ENCODE measurements at places on chromosomes 5 and 9.
A peak's percentile ranks its signal among the peaks of the same experiment; 100 is the strongest.

- no peak overlapping the region for H3K27ac ChIP-seq
- no peaks in the 10 kb centered on the region for H3K36me3 ChIP-seq
- no peaks in the 10 kb centered on the region for H3K27me3 ChIP-seq
- DNase-seq, result no peak
Measured at GRCh38 chr9:13118313-13118712, 161.2 kb downstream of the MPDZ start.

- H3K36me3 ChIP-seq, result no peaks in the 10 kb centered on the region
- no peak overlapping the region for H3K27ac ChIP-seq
Measured at GRCh38 chr9:123383512-123384170, 27.6 kb downstream of the CRB2 start.

GRCh38 chr5:159456261-159456660 lies 126.0 kb upstream of the IL12B start:
- DNase-seq, result no peak
- H3K36me3 ChIP-seq, result no peaks in the 10 kb centered on the region
- no peak overlapping the region for H3K4me3 ChIP-seq
- H3K27ac ChIP-seq, result peak overlapping the region; percentile 80
- peaks cover 50% of the 10 kb centered on the region for H3K4me1 ChIP-seq

DNA sequence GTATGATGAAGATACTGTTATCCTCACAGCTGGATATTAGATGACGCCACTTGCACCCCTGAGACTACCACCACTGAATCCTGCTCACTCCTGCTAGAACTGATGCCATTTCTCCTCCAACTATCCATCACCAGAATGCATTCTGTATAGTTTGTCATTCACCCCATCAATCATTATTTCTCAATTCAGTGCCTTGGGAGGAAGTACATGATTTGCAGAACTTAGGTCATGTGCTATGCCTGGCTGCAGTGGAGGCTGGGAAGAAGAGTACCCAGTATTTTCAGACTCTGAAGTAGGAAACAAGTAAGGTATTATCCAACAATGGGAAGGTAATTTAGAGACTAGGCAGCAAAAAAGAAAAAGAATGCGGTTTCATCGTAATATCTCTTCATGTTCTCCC lies 26.2 kb upstream of the HSD17B4 start:
- no peaks in the 10 kb centered on the region for H3K36me3 ChIP-seq
- no peak for DNase-seq
- H3K27ac ChIP-seq, result no peak overlapping the region
- no peaks in the 10 kb centered on the region for H3K27me3 ChIP-seq
- peaks cover 4% of the 10 kb centered on the region for H3K4me1 ChIP-seq

- no peak for DNase-seq
- peaks cover 3% of the 10 kb centered on the region for H3K36me3 ChIP-seq
- H3K4me3 ChIP-seq, result no peak overlapping the region
- no peaks in the 10 kb centered on the region for H3K27me3 ChIP-seq
- H3K4me1 ChIP-seq, result no peaks in the 10 kb centered on the region
Measured at GRCh38 chr5:6319116-6319515, 59.2 kb downstream of the MED10 start.

DNA sequence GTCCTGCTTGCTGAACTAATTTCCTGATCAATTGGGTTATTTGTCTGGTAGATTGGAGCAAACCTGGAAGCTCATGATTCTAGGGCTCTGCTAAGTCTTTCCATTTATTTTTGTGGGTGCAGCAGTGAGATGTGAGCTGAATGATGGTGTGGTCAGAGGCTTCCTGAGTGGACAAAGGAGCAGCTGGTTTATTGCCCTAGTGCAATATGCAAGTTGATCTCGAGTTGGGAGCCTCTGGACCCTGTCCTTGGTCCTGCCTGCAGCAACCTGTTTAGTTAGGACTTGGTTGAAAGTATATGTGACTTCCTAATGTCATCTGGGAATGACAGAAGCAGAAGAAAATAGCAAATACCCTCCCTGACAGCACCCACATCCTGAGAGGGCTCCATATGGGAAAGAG lies 4.2 kb upstream of the UNC5A start:
- DNase-seq, result no peak
- peaks cover 46% of the 10 kb centered on the region for H3K27me3 ChIP-seq
- no peak overlapping the region for H3K27ac ChIP-seq
- H3K4me3 ChIP-seq, result no peak overlapping the region
- H3K4me1 ChIP-seq, result peaks cover 9% of the 10 kb centered on the region

- DNase-seq, result no peak
- H3K4me1 ChIP-seq, result peaks cover 16% of the 10 kb centered on the region
- H3K4me3 ChIP-seq, result no peak overlapping the region
- no peak overlapping the region for H3K27ac ChIP-seq
- peaks cover 3% of the 10 kb centered on the region for H3K27me3 ChIP-seq
Measured at GRCh38 chr9:111949919-111950318, 53.3 kb downstream of the UGCG start.

DNA sequence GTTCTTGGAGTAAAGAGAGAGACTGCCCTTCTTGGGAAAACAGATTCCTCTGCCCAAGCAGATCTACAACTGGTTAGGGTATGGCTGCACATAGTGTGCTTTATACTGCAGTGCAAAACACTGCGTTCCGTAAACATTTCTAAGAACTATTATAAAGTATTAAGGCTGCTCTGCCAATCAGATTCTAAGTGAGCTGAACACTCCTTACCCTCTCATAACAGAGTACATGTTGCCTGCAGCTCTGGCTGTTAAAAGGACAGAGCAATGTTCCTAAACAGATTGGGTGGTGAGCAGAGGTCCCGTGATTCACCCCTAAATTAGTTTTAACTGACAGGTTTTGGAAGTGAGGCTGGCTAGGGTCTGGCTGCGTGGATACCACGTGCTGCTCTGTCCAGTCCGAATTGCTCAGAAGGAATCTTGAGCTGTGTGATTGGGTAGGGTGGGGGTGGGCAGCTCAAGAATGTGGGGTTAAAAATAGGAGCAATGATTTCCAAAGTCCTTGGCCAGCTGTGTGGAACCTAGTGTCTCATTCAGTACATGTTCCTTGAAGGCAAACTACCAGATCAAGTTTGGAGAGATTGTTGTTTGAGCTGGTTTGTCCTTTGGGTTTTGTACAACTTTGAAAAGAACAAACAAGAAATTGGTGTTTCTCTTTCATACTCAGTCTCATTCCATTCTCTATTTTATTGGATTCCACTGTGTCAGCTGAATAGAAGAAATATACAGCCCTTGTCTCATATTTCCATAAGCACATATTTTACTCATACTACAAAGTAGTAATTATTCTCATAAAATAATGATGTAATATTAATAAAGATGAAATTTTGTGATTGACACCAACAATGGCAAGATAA lies 497.6 kb upstream of the CD180 start:
- H3K4me1 ChIP-seq, result no peaks in the 10 kb centered on the region
- no peaks in the 10 kb centered on the region for H3K36me3 ChIP-seq
- H3K27me3 ChIP-seq, result peaks cover 2% of the 10 kb centered on the region
- H3K4me3 ChIP-seq, result no peak overlapping the region

- H3K4me1 ChIP-seq, result peaks cover 79% of the 10 kb centered on the region
- peaks cover 3% of the 10 kb centered on the region for H3K36me3 ChIP-seq
- H3K4me3 ChIP-seq, result peak overlapping the region; percentile 75
- peak overlapping the region; percentile 97 for H3K27ac ChIP-seq
- DNase-seq, result no peak
- no peaks in the 10 kb centered on the region for H3K27me3 ChIP-seq
Measured at GRCh38 chr5:39194466-39195136, 24.8 kb downstream of the FYB1 start.

- no peaks in the 10 kb centered on the region for H3K27me3 ChIP-seq
- H3K4me3 ChIP-seq, result no peak overlapping the region
- H3K4me1 ChIP-seq, result no peaks in the 10 kb centered on the region
- H3K27ac ChIP-seq, result no peak overlapping the region
Measured at GRCh38 chr5:106966686-106967315, 703.9 kb downstream of the EFNA5 start.

DNA sequence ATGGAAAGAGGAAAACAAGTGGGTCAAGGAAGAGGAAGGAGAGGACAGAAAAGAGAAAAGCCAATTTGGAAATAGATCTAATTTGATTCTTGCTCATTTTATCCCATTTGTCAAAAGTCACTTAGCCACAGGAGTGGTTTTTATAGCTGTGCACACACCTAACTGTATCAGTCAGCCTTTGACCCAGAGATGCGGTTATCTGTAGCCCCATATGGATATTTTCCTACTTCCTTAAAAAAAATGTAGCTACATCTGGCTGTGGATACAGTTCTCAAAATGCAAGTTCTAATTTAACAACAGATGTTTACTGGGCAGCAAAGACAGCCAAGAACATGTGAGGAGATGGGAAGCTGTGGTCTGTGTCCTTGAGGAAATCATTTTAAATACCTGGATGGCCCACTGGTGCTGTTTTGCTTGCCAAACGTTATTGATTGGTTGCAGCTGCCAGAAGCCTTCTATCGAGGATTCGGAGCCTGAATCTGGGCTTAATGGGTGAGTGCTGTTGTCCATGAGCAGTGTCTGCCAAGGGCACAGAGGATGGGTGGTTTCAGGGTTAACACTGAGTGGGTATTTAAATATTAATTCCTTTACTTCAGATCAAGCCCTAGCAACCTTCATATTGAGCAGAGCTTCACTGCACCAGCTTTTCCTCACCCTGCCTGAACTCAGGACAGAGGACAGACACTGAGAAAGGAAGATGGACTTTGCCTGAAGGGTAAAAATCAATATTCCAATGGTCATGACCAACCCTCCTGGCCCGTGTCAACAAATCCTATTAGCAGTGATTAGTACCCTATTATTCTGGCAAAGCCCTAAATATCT lies 92.2 kb downstream of the APBA1 start:
- H3K4me1 ChIP-seq, result no peaks in the 10 kb centered on the region
- no peak overlapping the region for H3K27ac ChIP-seq
- H3K27me3 ChIP-seq, result peaks cover 2% of the 10 kb centered on the region
- no peak overlapping the region for H3K4me3 ChIP-seq
- no peak for DNase-seq
- H3K36me3 ChIP-seq, result no peaks in the 10 kb centered on the region

DNA sequence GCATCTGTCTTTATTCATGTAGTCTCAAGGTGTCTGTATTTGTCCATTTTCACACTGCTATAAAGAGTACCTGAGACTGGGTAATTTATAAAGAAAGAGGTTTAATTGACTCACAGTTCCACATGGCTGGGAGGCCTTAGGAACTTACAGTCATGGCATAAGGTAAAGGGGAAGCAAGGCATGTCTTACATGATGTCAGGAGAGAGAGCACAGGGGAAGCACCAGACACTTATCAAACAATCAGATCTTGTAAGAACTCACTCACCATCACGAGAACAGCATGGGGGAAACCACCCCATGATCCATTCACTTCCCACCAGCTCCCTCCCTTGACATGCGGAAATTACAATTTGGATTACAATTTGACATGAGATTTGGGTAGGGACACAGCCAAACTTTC lies 44.2 kb downstream of the NLN start:
- peaks cover 34% of the 10 kb centered on the region for H3K36me3 ChIP-seq
- peaks cover 12% of the 10 kb centered on the region for H3K4me1 ChIP-seq
- no peak overlapping the region for H3K27ac ChIP-seq
- H3K27me3 ChIP-seq, result no peaks in the 10 kb centered on the region
- no peak overlapping the region for H3K4me3 ChIP-seq

DNA sequence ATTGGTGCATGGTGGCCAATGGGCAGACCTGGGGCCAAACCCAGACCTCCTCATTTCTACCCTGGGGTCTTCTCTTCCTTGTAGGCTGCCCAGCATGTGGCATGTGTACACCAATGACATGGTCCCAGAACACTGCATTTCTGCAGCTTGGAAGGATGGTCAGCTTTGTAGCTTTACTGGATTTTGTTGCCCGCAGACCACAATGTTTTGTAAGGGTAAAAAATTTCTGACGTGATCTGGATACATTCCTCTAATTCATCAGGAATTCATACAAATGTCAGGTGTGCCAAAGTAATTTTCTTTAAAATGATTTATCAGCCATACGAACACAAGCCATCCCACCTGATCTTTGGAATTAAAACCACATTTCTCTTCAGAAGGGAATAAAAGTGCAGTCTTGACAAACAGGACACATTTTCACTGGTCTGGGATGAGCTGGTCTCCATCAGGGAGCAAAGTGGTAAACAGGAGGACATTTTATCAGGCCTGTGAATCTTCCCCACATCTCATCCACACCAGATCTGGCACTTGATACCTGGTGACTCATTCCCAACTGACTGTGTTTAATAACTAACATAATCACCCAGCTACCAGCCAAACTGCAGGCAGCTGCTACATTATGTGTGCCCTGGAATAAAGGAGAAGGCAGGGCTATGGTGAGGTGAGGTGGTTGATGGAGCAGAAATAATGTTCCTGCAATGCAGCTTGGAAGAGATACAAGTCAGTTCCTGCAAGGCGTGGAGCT lies 103.9 kb downstream of the SPOCK1 start:
- H3K4me3 ChIP-seq, result no peak overlapping the region
- H3K27ac ChIP-seq, result no peak overlapping the region
- H3K27me3 ChIP-seq, result peaks cover 4% of the 10 kb centered on the region
- DNase-seq, result no peak

GRCh38 chr9:18335825-18336224 lies 138.1 kb upstream of the ADAMTSL1 start:
- no peak overlapping the region for H3K27ac ChIP-seq
- H3K27me3 ChIP-seq, result no peaks in the 10 kb centered on the region
- H3K4me3 ChIP-seq, result no peak overlapping the region
- H3K4me1 ChIP-seq, result no peaks in the 10 kb centered on the region

DNA sequence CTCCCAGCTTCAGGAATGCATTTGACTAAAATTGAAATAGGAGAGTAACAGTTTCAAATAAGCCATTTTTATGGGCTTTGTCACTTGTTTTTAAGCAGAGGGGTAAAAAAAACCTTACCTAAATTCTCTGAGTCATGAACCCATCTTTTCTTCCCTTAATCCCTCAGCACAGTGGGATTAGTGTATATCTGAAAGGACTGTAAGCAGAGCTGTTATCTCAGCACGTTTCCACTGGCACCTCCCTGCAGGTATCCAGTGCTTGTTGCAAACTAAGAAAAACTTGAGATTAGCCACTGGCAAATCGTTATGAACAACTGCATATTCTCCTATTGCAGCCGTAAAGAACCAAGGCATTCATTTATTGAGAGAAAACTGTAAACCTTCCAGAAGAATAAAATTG lies 872.7 kb downstream of the EFNA5 start:
- no peaks in the 10 kb centered on the region for H3K27me3 ChIP-seq
- no peak overlapping the region for H3K4me3 ChIP-seq
- H3K27ac ChIP-seq, result no peak overlapping the region
- no peaks in the 10 kb centered on the region for H3K4me1 ChIP-seq
- DNase-seq, result no peak

GRCh38 chr9:113796646-113797426 lies 79.3 kb upstream of the ZNF618 start:
- H3K4me1 ChIP-seq, result no peaks in the 10 kb centered on the region
- H3K27me3 ChIP-seq, result peaks cover 3% of the 10 kb centered on the region
- no peaks in the 10 kb centered on the region for H3K36me3 ChIP-seq

GRCh38 chr9:16181539-16181938 lies 628.7 kb downstream of the CCDC171 start:
- no peaks in the 10 kb centered on the region for H3K27me3 ChIP-seq
- H3K36me3 ChIP-seq, result peaks cover 3% of the 10 kb centered on the region
- H3K4me3 ChIP-seq, result no peak overlapping the region
- no peak for DNase-seq

GRCh38 chr9:21316860-21317259 lies 11.7 kb upstream of the IFNA5 start:
- H3K36me3 ChIP-seq, result peaks cover 4% of the 10 kb centered on the region
- no peak overlapping the region for H3K27ac ChIP-seq
- no peaks in the 10 kb centered on the region for H3K27me3 ChIP-seq
- no peak overlapping the region for H3K4me3 ChIP-seq
- no peak for DNase-seq
- H3K4me1 ChIP-seq, result peaks cover 5% of the 10 kb centered on the region
